ENCODE measurements at places on chromosomes 5 and 9.

- H3K27ac ChIP-seq = no peak overlapping the region
- no peaks in the 10 kb centered on the region for H3K4me1 ChIP-seq
- no peaks in the 10 kb centered on the region for H3K36me3 ChIP-seq
- no peak overlapping the region for H3K4me3 ChIP-seq
- no peaks in the 10 kb centered on the region for H3K27me3 ChIP-seq
These were observed 16.0 kb upstream of the TEX48 start for GRCh38 chr9:114697951-114698351.

GRCh38 chr5:82439750-82440445 lies 161.7 kb upstream of the RPS23 start:
- H3K4me3 ChIP-seq = no peak overlapping the region
- no peaks in the 10 kb centered on the region for H3K27me3 ChIP-seq
- H3K4me1 ChIP-seq = no peaks in the 10 kb centered on the region
- no peak for ATAC-seq

DNA sequence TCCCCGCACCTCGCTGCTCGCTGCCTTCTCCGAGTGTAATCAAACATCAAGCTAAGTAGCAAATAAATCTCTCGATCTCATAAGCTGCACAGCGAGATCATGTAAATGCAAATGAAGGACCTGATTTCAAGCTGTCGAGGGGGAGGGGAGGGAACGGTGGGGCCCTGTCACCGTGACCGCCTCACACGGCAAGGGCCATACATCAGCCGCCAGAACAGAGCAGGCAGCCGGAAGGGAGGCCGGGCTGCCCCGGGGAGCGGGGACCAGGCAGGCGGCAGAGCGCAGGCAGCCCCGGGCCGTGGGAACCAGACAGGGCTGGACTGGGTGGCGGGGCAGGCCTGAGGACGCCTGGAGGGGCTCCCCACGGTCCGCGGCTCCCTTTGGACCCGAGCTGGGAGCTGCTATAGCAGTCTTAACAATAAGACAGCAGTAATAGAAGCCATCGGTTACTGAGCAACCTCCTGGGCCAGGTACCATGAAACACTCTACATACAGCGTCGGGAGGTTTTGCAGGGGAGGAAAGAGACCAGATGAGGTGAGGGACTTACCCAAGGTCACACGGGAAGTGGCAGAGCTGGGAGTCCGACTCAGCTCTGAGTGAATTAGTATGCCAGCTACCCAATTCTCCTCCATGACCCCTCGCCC lies 76.8 kb downstream of the CFAP77 start:
- H3K27me3 ChIP-seq = peaks cover 93% of the 10 kb centered on the region
- no peaks in the 10 kb centered on the region for H3K36me3 ChIP-seq
- no peaks in the 10 kb centered on the region for H3K4me1 ChIP-seq
- no peak for ATAC-seq
- H3K4me3 ChIP-seq = no peak overlapping the region

GRCh38 chr5:109511980-109512734 lies 102.4 kb upstream of the PJA2 start:
- H3K4me3 ChIP-seq = no peak overlapping the region
- ATAC-seq = no peak
- no peaks in the 10 kb centered on the region for H3K36me3 ChIP-seq
- H3K27ac ChIP-seq = no peak overlapping the region
- H3K27me3 ChIP-seq = no peaks in the 10 kb centered on the region
- no peaks in the 10 kb centered on the region for H3K4me1 ChIP-seq

GRCh38 chr9:4837261-4838188 lies 44.8 kb downstream of the RCL1 start:
- ATAC-seq = peak; percentile 39
- H3K27ac ChIP-seq = peak overlapping the region; percentile 1
- no peaks in the 10 kb centered on the region for H3K27me3 ChIP-seq
- H3K36me3 ChIP-seq = peaks cover 47% of the 10 kb centered on the region

DNA sequence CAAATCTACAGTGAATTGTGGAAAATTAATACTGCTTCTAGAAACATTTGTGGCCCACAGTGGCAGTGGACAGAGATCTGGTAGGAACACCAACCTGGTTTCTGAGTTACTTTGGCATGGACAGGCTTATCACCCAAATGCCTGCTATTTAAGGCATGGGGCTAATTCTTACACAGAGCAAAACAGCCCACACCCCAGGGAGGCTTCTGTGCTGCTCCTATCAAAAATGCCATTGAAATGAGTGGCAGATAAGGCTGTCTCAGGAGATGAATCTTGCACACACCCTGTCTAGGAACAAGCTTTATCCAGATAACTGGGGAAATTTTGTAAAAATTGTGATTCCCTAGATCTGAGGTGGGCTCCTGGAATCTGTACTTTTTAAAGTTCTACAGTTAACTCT lies 307.1 kb downstream of the TLE1 start:
- H3K4me1 ChIP-seq = no peaks in the 10 kb centered on the region
- ATAC-seq = no peak
- H3K36me3 ChIP-seq = no peaks in the 10 kb centered on the region
- no peak overlapping the region for H3K27ac ChIP-seq
- no peak overlapping the region for H3K4me3 ChIP-seq
- no peaks in the 10 kb centered on the region for H3K27me3 ChIP-seq

- no peaks in the 10 kb centered on the region for H3K36me3 ChIP-seq
- H3K4me1 ChIP-seq = peaks cover 3% of the 10 kb centered on the region
- H3K27ac ChIP-seq = peak overlapping the region; percentile 56
These were observed 5.5 kb downstream of the TTLL11 start for GRCh38 chr9:122087406-122088200.

GRCh38 chr5:16626696-16627264 lies 10.0 kb upstream of the RETREG1 start:
- H3K27me3 ChIP-seq = no peaks in the 10 kb centered on the region
- no peaks in the 10 kb centered on the region for H3K36me3 ChIP-seq
- no peak overlapping the region for H3K27ac ChIP-seq
- no peaks in the 10 kb centered on the region for H3K4me1 ChIP-seq
- no peak overlapping the region for H3K4me3 ChIP-seq

DNA sequence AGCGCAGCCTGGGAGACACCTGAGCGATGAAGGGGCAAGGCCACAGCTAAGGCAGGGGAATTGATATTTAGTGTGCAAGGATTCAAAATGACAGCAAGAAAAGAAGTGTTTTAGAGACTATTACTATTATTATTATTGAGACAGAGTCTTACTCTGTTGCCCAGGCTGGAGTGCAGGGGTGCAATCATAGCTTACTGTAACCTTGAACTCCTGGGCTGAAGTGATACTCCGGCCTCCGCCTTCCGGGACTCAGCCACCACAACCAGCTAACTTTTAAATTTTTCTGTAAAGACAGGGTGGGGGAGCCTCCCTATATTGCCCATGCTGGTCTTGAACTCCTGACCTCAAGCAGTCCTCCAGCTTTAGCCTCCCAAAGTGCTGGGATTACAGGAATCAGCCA lies 3.3 kb upstream of the GRHPR start:
- ATAC-seq = no peak
- H3K27me3 ChIP-seq = no peaks in the 10 kb centered on the region
- H3K4me1 ChIP-seq = peaks cover 10% of the 10 kb centered on the region

DNA sequence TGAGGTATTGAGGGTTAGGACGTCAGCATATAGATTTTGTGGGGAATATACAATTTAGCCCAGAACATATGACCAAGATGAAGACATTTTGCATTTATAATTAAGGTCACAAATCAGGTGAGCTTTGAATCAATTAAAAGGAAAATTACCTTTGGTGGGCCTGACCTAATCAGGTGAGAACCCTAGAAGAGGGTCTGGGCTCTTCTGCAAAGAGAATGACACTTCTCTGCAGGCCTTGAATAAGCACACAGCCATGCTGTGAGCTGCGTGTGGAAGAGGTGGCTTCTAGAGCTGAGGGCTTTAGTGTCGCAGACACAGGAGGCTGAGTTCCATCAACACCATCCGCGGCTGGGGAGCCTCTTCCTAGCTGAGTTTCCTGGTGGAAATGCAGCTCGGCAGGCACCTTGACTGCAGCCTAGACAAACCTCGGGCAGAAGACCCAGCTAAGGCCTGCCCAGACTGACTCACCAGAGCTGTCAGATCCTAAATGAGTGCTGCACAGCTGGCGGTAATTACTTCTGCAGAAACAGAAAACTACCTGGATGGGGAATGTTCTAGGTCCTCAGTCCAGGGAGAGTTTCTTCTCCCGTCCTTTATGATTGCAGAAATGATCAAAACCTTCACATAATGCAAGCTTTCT lies 287.5 kb upstream of the IRX1 start:
- H3K27me3 ChIP-seq = peaks cover 10% of the 10 kb centered on the region
- H3K36me3 ChIP-seq = no peaks in the 10 kb centered on the region
- no peak overlapping the region for H3K4me3 ChIP-seq
- no peak overlapping the region for H3K27ac ChIP-seq
- no peaks in the 10 kb centered on the region for H3K4me1 ChIP-seq

- H3K36me3 ChIP-seq = no peaks in the 10 kb centered on the region
- no peak overlapping the region for H3K27ac ChIP-seq
- H3K27me3 ChIP-seq = no peaks in the 10 kb centered on the region
- no peak for ATAC-seq
- H3K4me3 ChIP-seq = no peak overlapping the region
These were observed 1098.6 kb downstream of the TAF11L14 start for GRCh38 chr5:18732556-18733479.

- H3K4me1 ChIP-seq = peaks cover 9% of the 10 kb centered on the region
- ATAC-seq = no peak
- H3K27ac ChIP-seq = peak overlapping the region; percentile 92
These were observed 4.6 kb upstream of the RGMB start for GRCh38 chr5:98768960-98769209.

- H3K4me1 ChIP-seq = no peaks in the 10 kb centered on the region
- no peak overlapping the region for H3K4me3 ChIP-seq
- no peaks in the 10 kb centered on the region for H3K36me3 ChIP-seq
- peaks cover 12% of the 10 kb centered on the region for H3K27me3 ChIP-seq
These were observed 55.9 kb upstream of the ORM1 start for GRCh38 chr9:114266969-114267368.

DNA sequence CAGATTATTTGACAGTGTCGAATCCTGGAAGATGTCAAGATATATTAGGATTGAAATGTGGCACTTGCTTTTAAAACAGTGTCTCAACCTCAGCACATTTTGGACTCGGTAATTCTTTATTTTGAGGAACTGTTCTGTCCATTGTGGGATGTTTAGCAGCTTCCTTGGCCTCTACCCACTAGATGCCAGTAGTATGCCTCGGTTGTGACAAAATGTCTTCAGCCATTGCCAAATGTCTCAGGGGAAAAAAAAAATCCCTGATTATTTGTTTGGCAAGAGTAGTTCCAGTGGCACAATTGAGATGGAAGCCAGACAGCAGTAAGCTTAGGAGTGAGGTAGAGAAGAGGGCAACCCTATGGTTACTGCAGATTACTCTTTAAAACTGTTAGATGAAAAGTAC lies 694.5 kb upstream of the RIOK2 start:
- H3K27me3 ChIP-seq = no peaks in the 10 kb centered on the region
- H3K4me3 ChIP-seq = no peak overlapping the region
- H3K27ac ChIP-seq = no peak overlapping the region
- no peak for ATAC-seq

DNA sequence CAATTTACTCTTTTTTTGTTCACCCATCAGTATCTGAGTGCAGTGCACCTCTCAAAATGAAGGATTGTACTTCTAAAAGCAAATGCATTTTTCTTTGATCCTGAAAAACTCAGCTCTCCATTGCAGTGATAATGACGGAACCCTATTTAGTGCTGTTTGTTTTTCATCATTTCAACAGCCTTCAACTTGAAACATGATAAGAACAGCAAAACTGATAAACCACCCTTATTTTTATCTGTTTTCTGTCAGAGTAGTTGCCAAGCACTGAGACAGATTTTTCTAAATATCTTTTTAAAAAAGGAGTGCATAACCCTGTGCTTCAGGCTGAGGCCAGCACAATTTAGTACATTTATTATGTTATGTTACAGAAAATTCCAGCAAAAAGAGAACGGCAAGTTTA lies 549.8 kb upstream of the DMAC1 start:
- no peaks in the 10 kb centered on the region for H3K4me1 ChIP-seq
- H3K27ac ChIP-seq = no peak overlapping the region
- no peaks in the 10 kb centered on the region for H3K27me3 ChIP-seq
- no peak for ATAC-seq
- H3K4me3 ChIP-seq = no peak overlapping the region

- no peaks in the 10 kb centered on the region for H3K36me3 ChIP-seq
- ATAC-seq = no peak
- H3K4me1 ChIP-seq = no peaks in the 10 kb centered on the region
- no peak overlapping the region for H3K4me3 ChIP-seq
These were observed 2.4 kb upstream of the TERT start for GRCh38 chr5:1297243-1297642.

DNA sequence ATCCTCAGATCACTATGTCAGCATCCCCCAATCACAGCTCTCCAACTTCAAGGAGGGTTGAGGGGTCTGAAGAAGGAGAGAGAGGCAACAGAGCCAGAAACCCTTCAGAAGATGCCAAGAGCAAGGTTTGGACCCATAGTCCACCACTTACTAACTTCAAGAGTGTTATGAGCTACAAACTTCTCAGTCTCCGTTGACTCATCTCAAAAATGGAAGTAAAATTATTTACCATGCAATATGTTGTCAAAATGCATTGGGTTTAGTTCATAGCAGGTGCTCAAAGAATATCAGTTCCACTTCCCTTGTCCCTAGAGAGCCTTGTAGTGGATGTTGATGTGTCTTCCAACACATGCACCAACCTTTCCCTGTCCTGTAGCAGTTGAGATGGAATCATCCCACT lies 116.0 kb downstream of the KCNIP1 start:
- no peak for ATAC-seq
- H3K27ac ChIP-seq = no peak overlapping the region
- no peaks in the 10 kb centered on the region for H3K36me3 ChIP-seq
- H3K4me1 ChIP-seq = no peaks in the 10 kb centered on the region
- peaks cover 13% of the 10 kb centered on the region for H3K27me3 ChIP-seq
- no peak overlapping the region for H3K4me3 ChIP-seq

GRCh38 chr9:20804489-20805250 lies 120.6 kb downstream of the FOCAD start:
- H3K4me3 ChIP-seq = no peak overlapping the region
- ATAC-seq = no peak
- H3K27me3 ChIP-seq = no peaks in the 10 kb centered on the region
- no peaks in the 10 kb centered on the region for H3K4me1 ChIP-seq
- H3K27ac ChIP-seq = no peak overlapping the region

DNA sequence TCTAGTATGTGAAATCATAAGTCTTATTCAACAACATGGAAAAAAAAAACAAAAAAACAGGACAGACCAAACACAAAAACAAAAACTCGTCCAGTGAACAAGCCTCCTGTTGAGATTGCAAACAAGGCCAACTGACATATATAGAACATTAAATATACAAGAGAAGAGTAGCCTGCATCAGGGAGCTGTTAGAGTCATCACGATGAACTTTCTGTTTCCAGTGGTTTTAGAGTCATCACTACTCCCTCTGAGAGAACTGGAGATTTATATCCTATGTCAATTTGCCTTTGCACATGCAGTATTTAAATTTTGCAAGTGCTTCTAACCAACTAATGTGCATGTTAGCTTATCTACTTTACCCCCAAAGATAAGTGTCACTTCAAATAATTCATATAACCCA lies 9.9 kb downstream of the SNCAIP start:
- H3K4me1 ChIP-seq = peaks cover 2% of the 10 kb centered on the region
- no peak for ATAC-seq
- H3K27me3 ChIP-seq = peaks cover 1% of the 10 kb centered on the region
- H3K36me3 ChIP-seq = no peaks in the 10 kb centered on the region

- no peaks in the 10 kb centered on the region for H3K4me1 ChIP-seq
- no peak for ATAC-seq
These were observed 51.1 kb downstream of the CCNH start for GRCh38 chr5:87361536-87362213.

Measured in gastroesophageal sphincter (tissue), 4 donors.